ENCODE measurements at places on chromosomes 2 and 18.

GRCh38 chr2:167335541-167335992, 447.3 kb downstream of the XIRP2 start:
- DNase-seq = no peak

GRCh38 chr18:63255435-63255834, 64.1 kb downstream of the BCL2 start:
- DNase-seq = no peak

- DNase-seq = no peak
Measured at GRCh38 chr2:66984864-66985263, 412.3 kb upstream of the ETAA1 start.

DNA sequence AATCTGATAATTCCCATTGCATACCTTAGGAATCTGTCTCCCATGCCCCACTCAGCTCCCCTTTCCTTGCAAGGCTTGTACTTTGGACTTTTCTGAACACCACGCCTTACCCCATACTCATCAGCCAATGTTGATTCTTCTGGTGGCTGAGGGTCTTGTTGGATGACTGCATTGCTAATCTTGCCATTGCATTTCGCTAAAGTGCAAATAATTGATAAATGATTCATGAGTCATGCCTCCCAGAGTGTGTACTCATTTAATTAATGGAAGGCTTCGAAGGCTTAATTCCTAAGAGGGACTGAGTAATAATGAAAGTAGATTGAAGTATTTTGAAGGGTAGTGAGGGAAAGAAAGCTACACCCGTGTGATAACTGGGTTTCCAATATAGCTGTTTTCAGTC, 28.0 kb upstream of the PPP1R1C start:
- DNase-seq = no peak

DNA sequence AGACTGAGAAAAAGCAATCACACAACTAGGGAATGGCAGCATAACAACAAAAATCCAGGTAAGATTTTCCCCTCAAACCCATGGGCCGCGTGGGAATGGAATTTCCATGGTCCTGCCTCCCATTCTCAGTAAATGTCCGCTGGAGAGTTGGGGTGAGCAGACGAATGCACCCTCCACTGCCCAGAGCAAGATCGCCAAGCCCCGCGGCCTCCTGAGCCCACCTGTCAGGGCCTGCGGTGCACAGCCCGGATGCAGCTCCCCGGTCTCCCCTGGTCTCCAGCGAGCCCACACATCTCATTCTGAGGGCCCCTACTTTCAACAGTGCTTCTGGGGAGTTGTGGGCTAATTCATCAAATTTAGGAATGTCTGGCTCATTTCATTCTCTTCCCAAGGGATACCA, 327.4 kb upstream of the HS6ST1 start:
- no peak for DNase-seq

GRCh38 chr2:44836174-44836573, 105.3 kb upstream of the SIX3 start:
- no peak for DNase-seq

DNA sequence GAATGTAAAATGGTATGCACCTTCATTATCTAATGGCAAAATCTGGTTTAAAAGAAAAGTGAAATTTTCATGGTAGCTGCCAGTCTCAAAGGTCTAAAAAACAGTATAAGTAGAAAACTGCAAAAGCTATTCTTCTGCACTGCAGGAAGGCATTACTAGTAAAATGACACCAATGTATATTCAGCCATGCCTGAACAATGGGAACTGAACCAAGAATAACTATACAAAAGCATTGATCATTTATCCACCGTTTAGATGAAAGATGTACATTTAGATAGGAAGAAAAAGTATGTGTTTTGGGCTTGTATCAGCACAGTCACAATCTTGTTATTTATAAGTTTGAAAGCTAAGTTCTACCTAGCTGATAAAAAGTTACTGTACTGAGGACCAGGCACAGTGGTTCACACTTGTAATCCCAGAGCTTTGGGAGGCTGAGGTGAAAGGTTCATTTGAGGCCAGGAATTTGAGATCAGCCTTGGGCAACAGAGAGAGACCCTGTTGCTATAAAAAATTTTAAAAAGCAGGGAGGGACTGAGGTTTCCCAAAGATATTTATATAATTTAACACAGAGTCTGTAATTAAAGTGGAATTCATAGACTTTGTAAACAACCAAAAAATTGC, 163.1 kb upstream of the WDSUB1 start:
- DNase-seq = no peak

DNA sequence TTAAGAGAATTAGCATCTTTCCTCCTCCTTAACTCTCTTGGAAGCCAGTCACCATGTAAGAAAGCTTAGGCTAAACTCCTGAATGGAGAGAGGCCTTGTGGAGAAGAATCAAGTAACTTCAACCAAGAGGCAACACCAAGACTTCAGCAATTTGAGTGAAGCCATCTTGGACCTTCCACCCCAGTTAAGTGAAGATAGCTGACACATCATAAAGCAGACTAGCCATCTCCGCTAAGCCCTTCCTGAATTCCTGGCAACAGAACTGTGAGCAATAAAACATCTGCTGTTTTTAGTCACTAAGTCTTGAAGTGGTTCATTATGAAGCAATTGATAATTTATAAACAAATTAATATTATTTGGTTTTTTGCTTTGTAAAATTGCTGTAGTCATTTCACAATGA, 1.5 kb upstream of the ZNF397 start:
- no peak for DNase-seq

DNA sequence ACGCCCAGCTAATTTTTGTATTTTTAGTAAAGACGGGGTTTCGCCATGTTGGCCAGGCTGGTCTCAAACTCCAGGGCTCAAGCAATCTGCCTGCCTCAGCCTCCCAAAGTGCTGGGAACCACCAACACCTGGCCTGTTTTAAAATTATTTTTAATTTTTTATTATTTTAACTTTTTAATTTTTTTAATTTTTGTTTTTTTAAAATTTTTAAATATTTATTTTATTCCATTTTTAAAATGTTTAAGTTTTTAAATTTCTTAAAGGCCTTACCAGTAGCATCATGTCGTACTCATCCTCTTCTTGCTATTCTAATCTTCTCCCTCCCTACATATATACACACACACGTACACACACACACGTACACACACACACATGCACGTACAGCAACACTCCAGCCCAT, 1.4 kb downstream of the LYG1 start:
- DNase-seq = no peak

GRCh38 chr2:69766014-69766413, 24.1 kb downstream of the ANXA4 start:
- no peak for DNase-seq

All from KBM-7 (cell line).